ENCODE measurements at places on chromosomes 12 and 14.

DNA sequence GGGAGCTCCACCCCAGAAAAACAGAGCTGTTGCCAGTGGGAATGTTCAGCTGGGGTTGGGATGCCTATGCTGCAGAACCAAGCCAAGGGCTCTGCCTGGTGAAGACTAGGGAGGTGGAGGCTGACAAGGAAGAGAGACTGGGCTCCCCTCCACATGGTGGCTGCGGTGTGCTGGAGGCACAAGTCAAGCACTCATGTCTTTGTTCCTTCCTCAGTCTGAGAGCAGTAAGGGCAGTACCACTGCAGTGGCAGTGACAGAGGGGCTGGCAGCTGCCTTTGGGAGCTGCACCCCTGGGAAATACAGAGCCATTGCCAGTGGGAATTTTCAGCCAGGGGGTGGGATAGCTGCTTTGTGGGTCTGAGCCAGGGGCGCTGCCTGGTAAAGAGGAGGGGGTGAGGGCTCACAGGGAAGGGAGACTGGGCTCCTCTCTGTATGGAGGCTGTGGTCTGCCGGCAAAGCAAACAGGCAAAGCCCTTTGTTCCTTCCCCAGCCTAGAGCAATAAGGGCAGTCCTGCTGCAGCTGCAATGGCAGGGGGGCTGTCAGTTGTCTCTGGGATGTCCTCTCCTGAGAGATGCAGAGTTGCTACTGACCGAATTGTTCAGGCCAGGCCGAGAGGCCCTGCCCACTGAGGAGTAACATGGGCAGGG, 255.9 kb downstream of the RAD51B start:
- no peak for DNase-seq

DNA sequence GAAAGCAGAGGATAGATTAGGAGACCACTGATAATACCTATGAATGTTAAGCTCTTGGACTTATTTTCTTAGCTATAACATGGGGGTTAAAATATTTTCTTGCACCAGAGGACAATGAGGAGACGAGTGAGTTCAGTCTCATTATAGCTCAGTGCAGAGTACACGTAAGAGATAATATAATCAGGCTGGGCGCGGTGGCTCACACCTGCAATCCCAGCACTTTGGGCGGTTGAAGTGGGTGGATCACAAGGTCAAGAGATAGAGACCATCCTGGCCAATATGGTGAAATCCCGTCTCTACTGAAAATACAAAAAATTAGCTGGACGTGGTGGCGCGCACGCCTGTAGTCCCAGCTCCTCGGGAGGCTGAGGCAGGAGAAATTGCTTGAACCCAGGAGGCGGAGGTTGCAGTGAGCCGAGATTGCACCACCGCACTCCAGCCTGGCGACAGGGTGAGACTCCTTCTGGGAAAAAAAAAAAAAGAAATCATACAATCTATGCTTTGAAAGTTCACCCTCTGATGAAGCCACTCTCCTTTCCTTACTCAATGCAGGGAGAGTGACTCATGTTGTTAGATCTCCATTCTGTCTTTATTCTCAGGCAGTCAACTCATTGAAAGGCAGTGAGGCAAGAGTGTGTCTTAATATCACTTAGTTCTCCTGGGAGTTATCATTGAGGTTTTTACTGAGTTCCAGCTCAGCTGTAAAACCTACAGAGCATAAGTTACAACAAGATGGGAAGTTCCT, 134.2 kb downstream of the SYNE2 start:
- DNase-seq: no peak

- no peak for DNase-seq
These were observed 126.1 kb upstream of the PRMT8 start for GRCh38 chr12:3364661-3365462.

- no peak for DNase-seq
These were observed 158.3 kb downstream of the KIF26A start for GRCh38 chr14:104296388-104297312.

DNA sequence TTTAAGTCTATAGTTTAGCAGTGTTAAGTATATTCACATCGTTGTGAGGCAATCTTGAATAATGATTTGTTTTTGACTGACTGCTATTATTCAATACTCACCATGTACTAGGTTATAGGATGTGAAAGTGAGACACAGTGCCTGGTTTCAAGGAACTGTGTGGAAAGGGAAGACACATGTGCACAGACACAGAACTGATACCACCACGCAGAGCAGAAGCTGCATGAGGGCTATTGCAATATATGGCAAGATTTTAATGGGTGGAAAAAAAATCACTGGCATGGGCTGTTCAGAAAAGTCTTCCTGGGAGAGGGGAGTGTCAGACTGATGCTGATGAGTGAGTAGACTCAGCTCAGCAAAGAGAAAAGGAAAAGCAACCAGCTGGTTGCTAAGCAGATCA, 10.4 kb downstream of the SLC7A8 start:
- no peak for DNase-seq

DNA sequence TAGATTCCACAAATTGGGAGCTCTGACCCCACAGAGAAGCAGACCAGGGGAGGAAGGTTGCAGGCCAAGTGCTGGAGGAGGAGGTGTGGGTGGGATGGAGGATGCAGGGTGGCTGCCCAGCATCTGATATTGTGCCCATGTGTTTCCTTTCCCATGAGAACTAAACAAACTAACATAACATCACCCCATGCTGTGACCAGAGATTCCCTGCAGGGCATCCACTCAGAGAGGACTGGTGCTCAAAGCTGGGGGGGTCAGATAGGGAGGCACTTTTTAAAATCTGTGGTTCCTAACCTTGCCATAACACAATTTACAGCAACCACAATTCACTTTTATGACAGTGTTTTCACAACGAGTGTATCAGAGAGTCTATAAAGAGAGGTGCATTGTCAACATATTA, 1277.6 kb downstream of the AACS start:
- no peak for DNase-seq

GRCh38 chr14:29370024-29370423, 557.6 kb downstream of the PRKD1 start:
- DNase-seq: no peak

DNA sequence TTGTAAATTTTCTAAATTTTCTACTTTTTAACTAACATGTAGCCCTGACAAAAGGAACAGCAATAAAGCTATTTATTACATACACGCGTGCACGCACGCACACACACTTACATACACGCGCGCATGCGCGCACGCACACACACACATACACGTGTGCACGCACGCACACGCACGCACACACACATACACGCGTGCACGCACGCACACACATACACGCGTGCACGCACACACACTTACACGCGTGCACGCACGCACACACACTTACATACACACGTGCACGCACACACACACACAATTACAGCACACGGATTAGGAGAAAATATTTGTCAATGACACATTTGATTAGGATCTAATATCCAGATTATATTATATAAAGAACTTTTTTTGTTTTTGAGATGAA, 27.9 kb downstream of the DHX37 start:
- no peak for DNase-seq

DNA sequence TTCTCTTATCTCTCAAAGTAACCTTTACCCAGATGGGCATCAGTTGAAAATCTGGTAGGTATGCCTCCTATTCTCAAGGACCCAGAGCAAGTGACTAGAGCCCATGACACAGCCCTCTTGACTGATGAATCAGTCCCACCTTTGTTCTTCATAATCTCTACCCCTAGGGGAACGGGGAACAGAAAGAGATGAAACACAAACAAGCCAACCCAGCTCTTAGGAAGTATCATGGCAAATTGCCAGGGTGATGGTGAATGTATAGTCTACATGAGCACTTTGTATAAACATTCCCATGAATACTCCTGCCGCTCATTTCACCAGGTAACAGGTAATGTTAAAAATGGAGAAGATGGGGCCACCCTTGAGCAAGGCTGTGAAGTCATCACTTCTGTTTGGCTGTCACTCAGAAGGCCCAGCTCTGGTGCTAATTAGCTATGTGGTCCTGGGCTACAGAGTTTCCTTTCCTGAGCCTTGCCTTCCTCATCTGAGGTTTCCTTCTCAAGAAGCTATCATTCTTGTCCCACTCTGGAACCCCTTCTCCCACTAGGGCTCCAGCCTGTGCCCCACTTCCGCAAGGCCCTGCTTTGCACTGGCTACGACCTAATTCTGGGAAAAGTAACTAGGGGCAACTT, 161.7 kb downstream of the ANO2 start:
- no peak for DNase-seq

DNA sequence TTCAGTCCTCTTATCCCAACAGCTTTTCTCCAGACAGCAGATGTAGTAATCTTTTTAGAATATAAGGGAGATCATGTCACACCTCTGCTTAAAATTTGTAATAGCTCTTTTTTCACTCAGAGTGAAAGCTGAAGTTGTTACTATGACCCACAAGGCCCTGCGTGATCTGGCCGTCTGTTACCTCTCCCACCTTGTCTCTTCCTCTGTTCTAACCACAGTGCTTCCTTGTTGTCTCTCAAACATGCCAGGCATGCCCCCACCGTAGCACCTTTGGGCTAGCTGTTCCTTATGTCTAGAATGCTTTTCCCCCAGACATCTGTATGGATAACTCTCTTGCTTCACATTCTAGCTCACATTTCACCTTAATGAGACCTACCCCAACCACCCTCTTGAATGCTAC, 6.5 kb downstream of the NECAP1 start:
- peak; percentile 71 for DNase-seq

- DNase-seq: no peak
These were observed 36.6 kb downstream of the STAB2 start for GRCh38 chr12:103623716-103624115.

GRCh38 chr12:75825686-75826085, 205.9 kb downstream of the PHLDA1 start:
- no peak for DNase-seq

DNA sequence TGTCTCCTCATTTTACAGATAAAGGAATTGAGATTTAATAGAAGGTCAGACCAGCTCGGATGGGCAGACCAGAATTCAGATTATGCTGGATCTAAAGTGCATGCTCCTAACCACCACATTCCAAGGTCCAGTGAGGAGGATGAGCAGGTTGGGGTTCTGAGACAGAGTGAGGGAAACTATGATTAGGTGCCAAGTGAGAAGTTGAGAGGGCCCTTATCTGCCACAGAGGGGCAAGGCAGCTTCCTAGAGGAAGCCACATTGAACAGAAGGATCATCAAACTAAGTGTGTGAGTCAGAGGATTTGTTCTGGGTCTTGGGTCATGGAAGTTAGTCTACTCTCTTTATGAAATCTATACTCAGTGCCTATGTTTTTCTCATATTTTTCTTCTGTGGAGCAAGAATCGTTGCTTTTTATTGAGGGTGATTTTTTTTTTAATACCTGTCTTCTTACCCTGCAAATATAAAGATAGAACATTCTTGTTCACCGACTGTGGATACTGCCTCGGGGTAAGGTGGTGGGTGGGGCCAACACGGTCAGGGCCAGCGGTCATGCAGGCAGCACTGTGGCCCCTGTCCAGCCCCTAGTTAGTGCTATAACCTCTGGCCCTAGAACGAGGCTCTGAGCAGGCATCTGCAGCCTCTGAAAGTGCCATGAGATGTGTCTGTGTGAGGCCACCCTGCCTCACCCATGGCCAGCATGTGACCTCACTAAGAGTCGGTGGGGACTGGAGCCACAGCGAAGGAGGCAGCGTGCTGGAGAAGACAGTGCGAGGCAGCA, 55.6 kb upstream of the PTHLH start:
- peak; percentile 39 for DNase-seq

- DNase-seq: no peak
These were observed 77.2 kb downstream of the FERMT2 start for GRCh38 chr14:52873694-52874093.

- DNase-seq: no peak
These were observed 1193.7 kb downstream of the GALC start for GRCh38 chr14:86799244-86799647.

GRCh38 chr12:85188619-85189018, 91.4 kb upstream of the ALX1 start:
- DNase-seq: no peak

DNA sequence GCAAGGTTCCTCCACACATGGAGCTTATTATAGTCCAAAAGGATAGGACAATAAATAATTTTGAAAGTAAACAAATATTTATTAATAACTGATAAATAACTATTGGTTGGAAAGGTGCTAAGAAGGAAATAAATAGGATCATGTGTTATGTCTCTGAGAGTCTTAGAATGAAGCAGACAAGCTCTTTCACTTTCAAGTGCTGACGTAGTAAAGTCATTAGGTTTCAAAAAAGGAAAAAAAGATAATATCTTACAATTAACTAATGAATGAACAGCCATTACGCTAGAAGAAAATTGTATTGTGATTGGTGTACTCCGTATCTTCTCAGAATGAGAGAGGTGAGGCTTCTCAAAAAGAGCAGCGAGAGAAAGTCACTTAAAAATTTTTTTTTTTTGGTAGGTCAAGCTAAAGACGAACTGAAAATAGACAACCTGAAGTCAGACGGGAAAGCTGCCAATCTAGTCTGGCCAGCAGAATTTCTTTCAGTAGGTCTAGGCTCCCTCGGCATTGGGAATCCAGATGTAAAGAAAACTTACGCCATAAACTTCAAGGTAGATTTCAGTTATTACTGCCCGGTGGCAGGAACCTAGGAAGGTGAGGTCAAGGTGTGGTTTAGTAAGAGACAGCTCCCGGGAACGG, 583 bp upstream of the LEMD3 start:
- no peak for DNase-seq

- DNase-seq: no peak
These were observed 172.9 kb downstream of the CEP128 start for GRCh38 chr14:80768646-80769045.

- DNase-seq: no peak
These were observed 12.4 kb upstream of the ACOT1 start for GRCh38 chr14:73524493-73524892.

GRCh38 chr12:66602483-66603143, 76.3 kb downstream of the GRIP1 start:
- DNase-seq: no peak

DNA sequence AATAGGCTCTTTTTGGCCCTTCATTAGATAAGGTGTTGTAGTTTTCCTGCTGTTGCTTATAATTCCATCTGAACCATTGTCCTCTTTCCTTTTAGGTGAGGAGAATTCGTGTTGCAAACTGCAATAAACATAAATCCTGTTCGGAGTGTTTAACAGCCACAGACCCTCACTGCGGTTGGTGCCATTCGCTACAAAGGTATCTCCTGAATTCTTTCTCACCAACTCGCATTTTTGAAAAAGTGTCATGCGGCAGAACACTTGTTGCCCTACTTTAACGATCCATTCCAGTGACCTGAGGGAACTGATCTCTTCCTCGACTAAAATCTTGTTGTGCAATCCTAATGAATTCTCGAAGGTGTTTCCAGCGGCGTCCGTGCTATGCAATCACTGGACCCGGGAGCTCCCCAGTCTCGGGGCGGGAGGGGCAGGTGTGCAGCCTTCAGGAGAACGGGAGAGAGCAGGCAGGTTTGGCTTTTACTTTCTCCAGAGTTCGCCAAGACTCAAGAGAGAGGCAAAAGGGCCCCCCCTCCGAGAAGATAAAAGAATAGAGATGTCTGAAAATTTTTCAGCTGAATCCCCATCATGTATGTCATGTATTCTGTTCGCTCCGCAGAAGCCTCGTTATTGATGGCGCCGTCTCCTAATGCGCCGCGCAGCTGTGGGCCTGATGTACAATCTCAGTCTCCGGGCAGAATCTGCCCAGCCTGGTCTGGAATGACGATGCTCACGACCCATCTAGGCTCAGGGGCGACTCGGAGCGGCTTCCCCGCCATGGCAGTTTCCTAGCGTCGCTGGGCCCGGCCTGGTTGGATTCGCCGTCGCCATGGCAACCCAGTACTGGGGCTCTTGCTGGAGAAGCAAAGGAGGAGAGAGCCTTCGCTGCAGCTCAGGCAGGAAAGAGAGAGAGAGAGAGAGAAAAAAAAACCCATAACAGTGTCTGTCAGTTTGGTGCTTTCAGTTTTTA, 38.2 kb downstream of the PLXNC1 start:
- no peak for DNase-seq

- no peak for DNase-seq
These were observed 68.7 kb downstream of the NIN start for GRCh38 chr14:50762001-50762930.
